ENCODE measurements at places on chromosomes 1 and 21.

- no peak for DNase-seq
Observed at GRCh38 chr1:19646377-19647319, 2.5 kb downstream of the NBL1 start.

- DNase-seq = no peak
Observed at GRCh38 chr1:107467286-107467685, 326.4 kb downstream of the NTNG1 start.

DNA sequence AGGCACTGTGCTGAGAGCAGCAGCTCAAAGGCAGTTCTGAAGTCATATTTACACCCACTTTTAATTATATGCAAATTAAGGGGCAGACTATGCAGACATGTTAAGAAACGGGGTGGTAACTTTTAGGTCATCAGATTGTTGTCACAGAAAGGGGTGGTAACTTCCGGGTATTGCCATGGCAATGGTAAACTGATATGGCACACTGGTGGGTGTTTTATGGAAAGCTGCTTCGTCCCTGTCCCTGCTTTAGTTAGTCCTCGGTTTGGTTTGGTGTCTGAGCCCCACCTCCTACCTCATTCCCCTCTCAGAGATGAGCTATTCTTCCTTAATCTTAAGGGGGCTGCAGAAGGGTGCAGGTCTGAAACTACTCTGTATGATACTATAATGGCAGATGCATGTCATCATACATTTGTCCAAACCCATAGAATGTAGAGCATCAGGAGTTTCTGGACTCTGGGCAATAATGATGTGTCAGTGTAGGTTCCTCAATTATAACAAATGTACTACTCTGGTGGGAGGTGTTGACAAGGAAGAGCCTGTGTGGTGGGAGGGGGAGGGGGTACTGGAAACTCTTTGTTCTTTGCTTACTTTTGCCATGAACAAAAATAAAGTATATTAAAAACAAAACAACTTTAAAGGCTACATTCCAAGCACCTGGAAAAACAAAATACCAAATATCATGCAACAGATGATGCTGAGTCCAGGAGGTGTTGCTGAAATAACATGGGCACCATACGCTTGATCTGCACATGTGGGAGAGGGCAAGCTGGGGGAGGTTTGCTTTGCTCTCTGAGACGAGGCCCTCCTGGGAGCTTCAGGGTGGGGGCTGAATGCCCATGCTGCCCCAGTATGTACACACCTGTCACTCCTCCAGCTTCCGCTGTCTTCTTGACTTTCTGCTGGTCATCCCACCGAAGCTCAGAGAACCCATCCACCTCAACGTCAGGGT, 6.3 kb downstream of the PARP1 start:
- no peak for DNase-seq

DNA sequence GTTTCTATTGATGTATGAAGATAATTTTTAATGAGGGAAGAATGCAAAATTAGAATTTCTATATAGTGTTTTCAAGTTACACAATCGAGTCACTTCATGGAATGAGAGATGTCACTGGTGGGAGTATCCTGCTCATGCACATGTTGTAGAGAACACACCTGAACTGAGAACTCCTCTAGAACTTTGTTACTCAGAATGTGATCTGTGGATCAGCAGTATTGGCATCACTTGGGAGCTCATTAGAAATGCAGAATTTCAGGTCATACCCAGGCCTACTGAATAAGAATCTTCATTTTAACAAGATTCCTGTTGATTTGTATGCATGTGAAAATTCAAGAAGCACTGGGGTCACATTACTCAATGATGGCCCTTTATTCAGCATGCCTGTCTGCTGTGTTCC, 28.8 kb downstream of the ZNF326 start:
- DNase-seq = no peak

DNA sequence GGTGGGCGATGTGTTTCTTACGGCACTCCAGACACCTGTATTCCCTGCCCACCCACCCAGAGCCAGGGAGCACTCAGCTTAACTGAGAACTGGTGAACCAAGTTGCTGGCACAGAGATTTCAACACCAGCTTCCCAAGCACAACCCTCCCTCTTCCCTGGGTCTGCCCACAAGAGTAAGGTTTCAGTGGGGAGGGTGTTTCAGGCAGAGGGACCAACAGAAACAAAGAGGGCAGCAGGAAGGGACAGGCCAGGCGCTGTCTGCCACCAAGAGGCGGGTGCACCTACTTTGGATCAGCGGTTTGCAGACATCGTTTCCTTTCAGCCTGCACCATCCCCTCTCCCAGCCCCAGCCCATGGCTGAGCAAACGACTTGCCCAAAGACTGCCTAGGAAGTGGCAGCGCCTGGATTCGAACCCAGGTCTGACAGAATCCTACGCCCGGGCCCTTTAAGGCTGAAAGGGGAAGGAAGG, 21.9 kb upstream of the ALDH4A1 start:
- DNase-seq = no peak

DNA sequence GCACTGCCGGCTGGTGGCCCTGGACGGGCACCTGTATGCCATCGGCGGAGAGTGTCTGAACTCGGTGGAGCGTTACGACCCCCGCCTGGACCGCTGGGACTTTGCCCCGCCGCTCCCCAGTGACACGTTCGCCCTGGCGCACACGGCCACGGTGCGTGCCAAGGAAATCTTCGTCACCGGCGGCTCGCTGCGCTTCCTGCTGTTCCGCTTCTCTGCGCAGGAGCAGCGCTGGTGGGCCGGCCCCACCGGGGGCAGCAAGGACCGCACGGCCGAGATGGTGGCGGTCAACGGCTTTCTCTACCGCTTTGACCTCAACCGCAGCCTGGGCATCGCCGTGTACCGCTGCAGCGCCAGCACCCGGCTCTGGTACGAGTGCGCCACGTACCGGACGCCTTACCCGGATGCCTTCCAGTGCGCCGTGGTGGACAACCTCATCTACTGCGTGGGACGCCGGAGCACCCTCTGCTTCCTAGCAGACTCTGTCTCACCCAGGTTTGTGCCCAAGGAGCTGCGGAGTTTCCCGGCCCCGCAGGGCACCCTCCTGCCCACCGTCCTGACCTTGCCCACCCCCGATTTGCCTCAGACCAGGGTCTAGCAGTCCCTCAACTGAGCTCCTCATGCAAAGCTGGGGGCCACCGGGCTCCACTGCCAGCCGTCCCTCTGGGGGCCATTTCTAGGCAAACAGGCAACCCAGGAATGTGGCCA, 2.1 kb downstream of the KLHDC7A start:
- no peak for DNase-seq

GRCh38 chr1:94949681-94950661, 23.1 kb upstream of the CNN3 start:
- DNase-seq = no peak

DNA sequence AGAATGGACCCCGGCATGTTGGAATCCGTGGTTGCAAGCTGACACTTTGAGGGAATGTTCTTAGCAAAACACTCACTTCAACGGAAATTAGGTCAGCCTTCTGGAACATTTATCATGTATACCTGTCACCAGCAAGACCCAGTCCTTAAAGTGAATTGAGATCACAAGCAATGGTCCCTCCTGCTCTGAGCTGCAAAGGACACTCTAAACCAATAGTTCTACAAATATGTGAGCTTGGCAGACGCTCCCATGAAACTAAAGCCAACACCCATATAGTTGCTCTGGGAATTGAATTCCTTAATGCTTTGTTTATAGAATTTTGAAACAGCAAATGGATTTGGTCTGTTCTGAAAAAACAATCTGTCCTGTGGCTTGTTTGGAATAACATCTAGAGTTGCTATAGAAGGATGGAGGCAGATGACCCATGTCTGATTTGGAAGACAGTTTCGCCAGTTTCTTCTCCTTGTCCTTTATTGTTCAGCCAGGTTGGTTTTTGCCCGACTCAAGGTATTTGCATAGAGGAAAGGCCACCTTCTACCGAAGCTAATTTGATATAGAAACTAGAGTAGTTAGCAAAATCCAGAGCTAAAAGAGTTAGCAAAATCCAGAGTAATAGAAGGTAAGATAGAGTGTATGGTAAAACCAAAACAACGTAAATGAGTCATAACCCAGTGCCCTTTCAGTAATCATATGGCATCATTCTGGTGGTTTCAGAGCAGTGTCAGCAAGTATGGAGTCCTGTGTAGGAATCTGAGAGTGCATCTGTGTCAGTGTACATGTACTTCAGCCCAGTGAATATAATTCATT, 236.2 kb downstream of the NFIA start:
- peak; percentile 30 for DNase-seq

DNA sequence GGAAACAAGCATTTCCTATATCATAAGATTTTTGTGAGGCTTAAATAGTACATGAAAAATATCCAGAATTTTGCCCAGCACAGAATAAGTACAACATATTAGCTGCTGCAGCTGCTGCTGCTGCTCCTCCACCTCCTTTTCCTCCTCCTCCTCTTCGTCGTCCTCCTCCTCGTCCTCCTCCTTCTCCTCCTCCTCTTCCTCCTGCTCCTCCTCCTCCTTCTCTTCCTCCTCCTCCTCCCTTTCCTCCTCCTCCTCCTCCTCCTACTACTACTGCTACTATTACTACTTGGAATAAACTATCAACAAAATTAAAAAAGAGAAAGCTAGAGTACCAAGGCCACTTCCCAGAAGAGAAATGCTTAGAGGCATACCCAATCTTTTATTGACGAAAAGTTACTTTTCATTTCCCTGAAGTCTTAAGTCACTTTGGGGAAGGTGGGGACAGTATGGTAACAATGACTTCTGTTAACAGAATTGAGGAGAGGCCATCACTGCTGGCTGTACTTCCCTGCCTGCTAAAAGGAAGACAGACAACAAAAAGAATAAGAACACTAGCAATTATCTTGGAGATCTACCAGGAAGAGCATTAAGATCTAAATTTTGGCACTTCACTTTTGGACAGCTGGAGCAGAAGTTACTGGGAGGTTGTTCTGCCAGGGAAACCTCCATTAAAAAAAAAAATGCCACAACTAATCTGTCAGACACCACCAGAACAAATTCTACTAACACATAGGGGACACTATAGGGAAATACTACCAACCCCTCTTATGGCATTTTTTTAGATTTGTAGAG, 7.1 kb downstream of the DENND1B start:
- no peak for DNase-seq

- DNase-seq = no peak
Observed at GRCh38 chr1:72969461-72969860, 687.1 kb upstream of the NEGR1 start.

DNA sequence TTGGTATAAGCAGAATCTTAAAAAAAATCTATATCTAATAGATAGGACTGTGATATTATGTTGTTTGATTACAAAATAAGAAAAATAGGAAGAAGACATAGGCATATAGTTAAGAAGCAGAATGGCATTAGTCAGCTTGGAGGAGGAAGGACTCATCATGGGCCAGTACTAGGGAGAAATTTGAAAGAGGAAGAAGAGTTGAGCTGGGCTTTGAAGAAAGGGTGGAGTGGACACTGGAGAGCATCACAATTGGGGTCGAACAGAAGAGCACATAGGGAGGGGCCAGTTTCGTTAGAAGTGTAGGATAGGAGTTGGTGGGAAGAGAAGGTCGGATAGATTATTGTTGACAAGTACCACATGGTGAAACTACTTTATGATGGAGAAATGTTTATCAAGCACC, 129.3 kb downstream of the CACHD1 start:
- DNase-seq = no peak

DNA sequence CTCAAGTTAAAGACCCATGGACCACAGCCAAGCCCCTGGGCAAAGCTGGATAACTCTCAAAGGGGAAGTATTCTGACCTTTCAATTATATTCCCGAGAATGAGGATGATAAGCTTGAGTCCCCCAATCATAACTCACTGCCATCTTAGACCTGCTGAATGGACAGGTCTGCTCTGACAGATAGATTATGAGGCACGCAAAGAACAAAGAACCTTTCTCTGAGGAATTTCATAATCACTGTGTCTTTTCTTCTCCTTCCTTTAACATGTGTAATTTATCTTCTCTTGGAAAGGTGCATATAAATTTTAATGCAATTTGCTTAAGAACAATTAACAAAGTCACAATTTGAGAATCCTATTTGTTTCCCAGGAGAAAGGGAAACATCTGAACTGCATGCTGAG, 22.0 kb downstream of the PIGM start:
- DNase-seq = no peak
